ENCODE measurements at places on chromosomes 6 and 20. TPM values are rescaled to one million over a fixed set of nuclear protein-coding genes. Genes with fewer than 3 reads are reported as not detected.
A peak's percentile ranks its signal among the peaks of the same experiment; 100 is the strongest.

- peaks cover 52% of the 10 kb centered on the region for H3K4me1 ChIP-seq
- peaks cover 15% of the 10 kb centered on the region for H3K36me3 ChIP-seq
- no peak overlapping the region for H3K27ac ChIP-seq
- H3K27me3 ChIP-seq, result no peaks in the 10 kb centered on the region
- H3K4me3 ChIP-seq, result no peak overlapping the region
These were observed 30.9 kb upstream of the E2F3 start for GRCh38 chr6:20370801-20371200.

- no peaks in the 10 kb centered on the region for H3K27me3 ChIP-seq
- no peak overlapping the region for H3K27ac ChIP-seq
- no peak for DNase-seq
- no peaks in the 10 kb centered on the region for H3K36me3 ChIP-seq
- no peaks in the 10 kb centered on the region for H3K4me1 ChIP-seq
These were observed 402.6 kb downstream of the BCKDHB start for GRCh38 chr6:80508885-80509630.

DNA sequence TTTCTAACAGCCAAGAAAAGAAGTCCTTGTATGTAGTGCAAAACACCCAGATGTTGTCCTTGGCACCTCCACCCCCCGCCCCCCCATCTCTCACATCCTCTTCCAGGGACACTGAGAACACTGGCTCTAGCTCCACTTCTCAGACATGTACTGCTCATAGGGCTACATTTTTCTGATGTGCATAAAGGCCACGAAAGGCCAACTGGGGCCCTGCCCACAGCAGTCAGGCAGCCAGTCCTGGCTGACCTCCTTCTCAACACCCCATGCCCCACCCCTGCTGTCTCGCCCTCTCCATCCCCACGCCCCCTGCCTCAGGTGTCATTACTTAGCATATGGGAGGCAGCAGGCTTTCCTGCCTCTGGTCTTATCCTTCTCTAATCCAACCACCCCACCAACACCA, 11.3 kb downstream of the GABRR1 start:
- DNase-seq, result no peak
- H3K36me3 ChIP-seq, result no peaks in the 10 kb centered on the region
- no peaks in the 10 kb centered on the region for H3K4me1 ChIP-seq
- H3K27ac ChIP-seq, result no peak overlapping the region

GRCh38 chr20:32970115-32970972, 33.9 kb downstream of the SUN5 start:
- peak; percentile 19 for DNase-seq
- H3K27me3 ChIP-seq, result no peaks in the 10 kb centered on the region
- no peak overlapping the region for H3K27ac ChIP-seq
- H3K4me1 ChIP-seq, result peaks cover 57% of the 10 kb centered on the region

The TSBP1 gene
- not detected for total RNA-seq

The CLVS2 gene
- total RNA-seq, result not detected

- peaks cover 21% of the 10 kb centered on the region for H3K4me1 ChIP-seq
- no peaks in the 10 kb centered on the region for H3K27me3 ChIP-seq
- no peak overlapping the region for H3K4me3 ChIP-seq
- DNase-seq, result no peak
- peaks cover 22% of the 10 kb centered on the region for H3K36me3 ChIP-seq
These were observed 55.5 kb downstream of the NCOA3 start for GRCh38 chr20:47557218-47557617.

DNA sequence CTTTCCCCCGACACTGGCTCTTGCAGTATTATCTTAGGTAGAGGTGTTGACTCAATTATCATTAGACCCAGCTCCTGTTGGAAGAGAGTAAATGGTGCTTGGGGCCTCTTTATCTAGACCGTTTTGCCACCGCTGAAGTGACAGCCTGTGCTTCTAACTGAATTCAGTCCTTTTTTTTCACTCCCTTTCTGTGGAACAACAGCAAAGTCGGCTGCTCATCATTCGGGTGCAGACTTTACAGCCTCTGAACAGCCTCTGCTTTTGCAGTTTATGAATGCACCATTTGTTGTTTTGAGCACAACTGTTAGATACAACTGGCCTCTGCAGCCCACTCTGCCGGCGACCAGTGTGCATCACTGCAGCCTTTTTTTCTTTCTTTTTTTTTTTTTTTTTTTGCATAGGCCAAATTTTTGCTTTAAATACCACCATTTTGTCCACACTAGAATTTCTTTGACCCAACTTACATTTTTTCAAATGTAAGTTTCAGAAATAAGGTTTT, 35.8 kb downstream of the RREB1 start:
- no peaks in the 10 kb centered on the region for H3K27me3 ChIP-seq
- H3K36me3 ChIP-seq, result peaks cover 2% of the 10 kb centered on the region
- no peak overlapping the region for H3K27ac ChIP-seq
- H3K4me1 ChIP-seq, result peaks cover 65% of the 10 kb centered on the region

GRCh38 chr20:40749985-40750506, 61.0 kb upstream of the MAFB start:
- peaks cover 13% of the 10 kb centered on the region for H3K4me1 ChIP-seq
- H3K27me3 ChIP-seq, result peaks cover 18% of the 10 kb centered on the region
- H3K36me3 ChIP-seq, result no peaks in the 10 kb centered on the region
- H3K4me3 ChIP-seq, result no peak overlapping the region
